WTC11 (cell line): ENCODE measurements at places on chromosomes 4 and X. TPM values are rescaled to one million over a fixed set of nuclear protein-coding genes. Genes with fewer than 3 reads are reported as not detected.

DNA sequence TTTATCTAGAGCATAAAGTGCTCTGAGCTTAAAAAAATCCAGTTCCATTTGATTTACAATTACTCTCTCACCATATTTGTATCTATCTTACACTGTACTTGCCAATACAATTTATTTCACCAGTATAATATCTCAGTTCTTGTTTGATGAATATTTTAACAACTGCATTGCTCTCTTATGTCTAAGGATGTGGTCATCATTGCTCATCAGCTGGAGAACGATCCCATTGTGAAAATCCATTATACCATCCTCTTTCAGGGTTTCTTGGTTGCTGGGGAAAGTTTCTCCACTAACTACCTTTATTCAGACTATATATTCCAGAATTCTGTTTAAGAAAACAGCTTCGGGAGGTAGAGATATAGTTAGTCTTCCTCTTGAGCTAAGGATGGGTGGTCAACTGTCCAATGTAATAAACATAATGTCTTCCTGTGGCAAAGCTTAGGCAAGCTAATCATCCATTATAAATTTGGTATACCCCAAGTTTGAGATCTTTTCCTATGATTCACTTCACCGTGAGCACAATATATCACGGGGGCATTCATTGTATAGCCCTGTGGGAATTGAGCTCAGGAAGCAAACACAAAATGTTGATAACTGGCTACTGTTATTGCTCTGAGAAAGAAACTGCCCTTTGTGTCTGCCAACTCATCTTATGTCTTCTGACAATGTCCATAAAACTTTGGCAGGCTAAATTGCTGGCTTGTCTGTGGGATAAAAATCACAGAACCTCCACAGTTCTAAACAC is 2361.9 kb downstream of the ARAP2 start:
- DNase-seq = no peak
- H3K4me3 ChIP-seq = no peak overlapping the region
- H3K4me1 ChIP-seq = peaks cover 10% of the 10 kb centered on the region
- H3K27ac ChIP-seq = no peak overlapping the region

Gene PAGE2
- total RNA-seq = not detected in 3 replicates

Gene CXCL8
- not detected in 3 replicates for total RNA-seq

GRCh38 chrX:73563738-73564068 is 706 bp downstream of the CHIC1 start:
- H3K36me3 ChIP-seq = no peaks in the 10 kb centered on the region
- H3K4me3 ChIP-seq = peak overlapping the region; percentile 98
- H3K27me3 ChIP-seq = no peaks in the 10 kb centered on the region
- peaks cover 15% of the 10 kb centered on the region for H3K4me1 ChIP-seq
- H3K27ac ChIP-seq = peak overlapping the region; percentile 82
- DNase-seq = no peak

- H3K27me3 ChIP-seq = no peaks in the 10 kb centered on the region; the same call in 1 of the 2 replicates
- H3K36me3 ChIP-seq = no peaks in the 10 kb centered on the region
- no peak for DNase-seq
- H3K4me3 ChIP-seq = no peak overlapping the region
- no peak overlapping the region for H3K27ac ChIP-seq
- H3K4me1 ChIP-seq = no peaks in the 10 kb centered on the region
Observed at GRCh38 chrX:100979881-100980607, 10.5 kb downstream of the ARL13A start.

Gene IL15
- 1.3 to 2.6 TPM (median 2.0 TPM) in 3 replicates for total RNA-seq

DNA sequence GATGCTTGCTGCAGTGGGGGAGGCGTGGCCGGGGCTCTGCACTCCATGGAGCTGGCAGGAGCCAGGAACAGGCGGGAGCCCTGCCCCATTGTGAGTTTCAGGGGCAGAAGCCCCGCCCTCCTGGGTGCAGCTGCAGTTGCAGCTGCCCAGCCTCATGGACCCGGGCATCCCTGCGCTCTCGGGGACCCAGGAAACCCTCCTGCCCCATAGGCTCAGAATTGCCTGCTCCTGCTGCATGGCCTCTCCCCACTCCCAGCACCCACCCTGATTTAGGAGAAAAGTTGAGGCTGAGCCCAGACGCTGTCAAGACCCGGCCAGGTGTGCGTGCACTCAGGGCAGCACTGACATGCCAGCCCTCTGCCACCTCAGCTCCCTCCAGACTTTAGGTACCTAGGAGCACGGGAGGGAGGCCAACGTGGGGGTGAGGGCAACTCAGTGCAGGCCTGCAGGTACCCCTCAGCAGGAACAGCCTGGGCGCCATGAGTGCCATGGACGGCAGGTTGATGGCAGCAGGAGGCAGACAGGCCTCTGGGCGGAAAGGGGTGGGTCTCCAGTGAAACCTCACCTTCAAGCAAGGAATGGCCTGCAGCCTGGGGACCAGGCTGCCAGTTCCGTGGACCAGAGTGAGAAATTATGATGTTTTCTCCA is 67.2 kb upstream of the MAGEB2 start:
- H3K36me3 ChIP-seq = no peaks in the 10 kb centered on the region
- no peak overlapping the region for H3K4me3 ChIP-seq
- no peak for DNase-seq
- H3K27me3 ChIP-seq = no peaks in the 10 kb centered on the region
- H3K4me1 ChIP-seq = peaks cover 17% of the 10 kb centered on the region

Gene P2RY4
- 0.11 to 0.16 TPM in 2 of 3 replicates, not detected in the other for total RNA-seq

DNA sequence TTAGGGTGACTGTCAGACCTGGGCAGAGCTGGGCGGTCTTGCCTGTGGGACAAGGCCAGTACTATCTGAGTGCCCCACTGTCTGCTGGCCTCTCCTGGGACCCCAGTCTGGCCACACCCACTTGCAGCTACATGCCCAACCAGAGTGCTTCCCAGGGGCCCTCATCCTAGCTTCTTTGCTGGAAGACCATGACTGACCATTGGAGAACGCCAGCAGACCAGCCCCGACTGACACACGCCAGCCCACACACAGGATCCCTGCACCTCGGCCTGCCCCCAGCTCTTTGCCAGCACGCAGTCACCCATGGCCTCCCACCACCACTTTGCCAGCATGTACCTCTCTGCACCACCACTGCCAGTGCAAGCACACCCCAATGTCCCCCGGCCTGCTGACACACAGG is 585.7 kb downstream of the ZNF674 start:
- no peaks in the 10 kb centered on the region; the same call in 1 of the 2 replicates for H3K4me1 ChIP-seq
- no peaks in the 10 kb centered on the region for H3K36me3 ChIP-seq
- no peaks in the 10 kb centered on the region for H3K27me3 ChIP-seq
- no peak overlapping the region for H3K4me3 ChIP-seq

Gene NAT8L
- total RNA-seq = 19.7 to 20.2 TPM (median 20.0 TPM) in 3 replicates

DNA sequence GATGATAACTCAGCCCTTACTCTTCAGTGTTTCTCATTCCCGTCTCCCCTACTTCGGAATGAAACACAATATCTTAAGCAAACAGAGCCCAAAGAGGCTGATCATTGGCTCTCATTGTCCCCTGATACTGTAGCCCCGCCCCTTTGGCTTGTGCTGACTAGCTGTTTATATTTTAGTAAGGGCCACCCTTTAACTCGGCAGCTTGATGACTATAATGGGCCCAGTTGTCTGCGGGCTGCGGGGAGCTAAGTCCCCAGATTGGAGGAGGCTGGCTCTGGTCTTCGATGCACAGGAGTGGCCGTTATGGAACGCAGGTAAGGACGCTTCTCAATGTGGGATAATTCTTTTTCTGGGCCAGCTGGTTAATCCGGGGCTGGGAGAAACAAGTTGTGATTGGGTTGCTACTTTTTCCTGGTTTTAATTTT is at the start of gene TRIM2:
Gene TRIM2 (plus strand): TSS at position 197 of the 425 bp plus-strand sequence. CDS start 88 bp downstream, at position 285.
- no peaks in the 10 kb centered on the region for H3K27me3 ChIP-seq
- H3K4me1 ChIP-seq = peaks cover 52% of the 10 kb centered on the region
- H3K36me3 ChIP-seq = peaks cover 9% of the 10 kb centered on the region
- DNase-seq = peak; percentile 74
- peak within 1 kb of the TSS; percentile 79 for H3K4me3 ChIP-seq

- peaks cover 42% of the 10 kb centered on the region for H3K4me1 ChIP-seq
- H3K27ac ChIP-seq = no peak overlapping the region
- H3K27me3 ChIP-seq = peaks cover 19% of the 10 kb centered on the region
- H3K4me3 ChIP-seq = peak overlapping the region; percentile 88
- DNase-seq = no peak
Observed at GRCh38 chr4:168630445-168631187, 133.8 kb downstream of the PALLD start.

DNA sequence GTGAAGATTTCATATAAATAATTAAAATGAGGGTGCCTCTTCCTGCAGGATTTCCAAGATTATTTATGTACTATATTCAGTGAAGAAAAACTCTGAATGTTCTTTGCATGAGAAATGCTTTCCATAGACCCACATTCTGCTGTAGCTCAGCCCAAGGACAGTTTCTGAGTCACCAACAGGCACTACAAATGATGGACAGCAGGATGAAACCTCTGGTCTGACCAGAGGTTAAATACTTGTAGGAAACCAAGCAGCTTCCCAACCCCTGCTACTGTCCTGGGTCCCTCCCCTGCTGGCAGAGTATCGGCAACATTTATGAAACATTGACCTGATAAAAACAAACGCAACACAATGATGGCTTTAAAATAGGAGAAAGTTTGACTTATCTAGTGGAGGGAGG is 73.1 kb downstream of the CXXC4 start:
- H3K36me3 ChIP-seq = no peaks in the 10 kb centered on the region
- H3K27me3 ChIP-seq = no peaks in the 10 kb centered on the region
- peaks cover 42% of the 10 kb centered on the region for H3K4me1 ChIP-seq

DNA sequence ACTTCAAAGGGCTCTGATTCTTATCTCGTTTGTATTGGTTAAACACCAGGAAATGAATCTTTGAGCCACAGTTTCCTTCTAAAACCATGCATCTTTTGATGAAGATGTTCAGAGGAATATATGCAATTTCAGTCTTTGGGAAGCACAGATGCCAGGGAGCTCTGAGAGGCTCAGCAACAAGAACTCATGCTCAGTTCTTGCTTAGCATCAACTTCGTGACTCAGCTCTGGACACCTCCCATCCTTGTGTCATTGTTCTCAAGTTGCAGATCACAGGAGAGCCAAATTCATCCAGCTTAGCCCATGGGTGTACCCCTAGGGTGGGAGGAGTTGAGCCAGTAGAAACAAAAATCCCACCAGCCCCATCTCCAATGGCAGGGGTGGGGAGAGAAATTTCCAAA is 219.6 kb upstream of the MAOA start:
- H3K36me3 ChIP-seq = peaks cover 15% of the 10 kb centered on the region
- H3K4me3 ChIP-seq = no peak overlapping the region
- H3K27ac ChIP-seq = no peak overlapping the region
- no peak for DNase-seq

Gene RP2
- total RNA-seq = 6.2 to 6.9 TPM (median 6.4 TPM) in 3 replicates

- no peak overlapping the region for H3K4me3 ChIP-seq
- no peak overlapping the region for H3K27ac ChIP-seq
- no peaks in the 10 kb centered on the region for H3K36me3 ChIP-seq
- no peaks in the 10 kb centered on the region; the same call in 1 of the 2 replicates for H3K27me3 ChIP-seq
- H3K4me1 ChIP-seq = peaks cover 6% of the 10 kb centered on the region; the same call in 1 of the 2 replicates
Observed at GRCh38 chrX:66002824-66003680, 36.8 kb downstream of the VSIG4 start.

- H3K27ac ChIP-seq = no peak overlapping the region
- H3K27me3 ChIP-seq = no peaks in the 10 kb centered on the region
- H3K4me1 ChIP-seq = peaks cover 11% of the 10 kb centered on the region
- DNase-seq = no peak
- no peak overlapping the region for H3K4me3 ChIP-seq
- no peaks in the 10 kb centered on the region for H3K36me3 ChIP-seq
Observed at GRCh38 chrX:50691820-50692219, 122.2 kb downstream of the SHROOM4 start.

DNA sequence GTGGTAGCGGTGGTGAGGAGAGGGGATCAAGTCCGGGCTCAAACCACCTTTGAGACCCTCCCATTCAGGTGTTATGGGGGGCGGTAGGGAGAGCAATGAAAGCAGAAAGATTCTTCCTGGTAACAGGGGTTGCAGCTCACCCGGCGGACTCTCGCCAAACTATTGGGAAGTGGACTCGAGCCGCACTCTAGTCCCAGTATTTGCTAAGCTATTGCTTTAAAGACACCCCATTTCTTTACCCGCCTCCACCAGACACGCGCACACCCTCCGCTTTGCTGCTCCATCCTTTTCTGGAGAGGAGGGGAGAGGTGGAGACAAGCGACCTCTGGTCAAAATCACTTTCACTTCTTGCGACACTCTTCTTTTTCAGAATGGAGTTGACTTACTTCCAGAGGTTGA is 625 bp upstream of the GABRA4 start:
- peak overlapping the region; percentile 81 for H3K4me3 ChIP-seq
- H3K27ac ChIP-seq = no peak overlapping the region
- DNase-seq = peak; percentile 11
- peaks cover 86% of the 10 kb centered on the region for H3K27me3 ChIP-seq

DNA sequence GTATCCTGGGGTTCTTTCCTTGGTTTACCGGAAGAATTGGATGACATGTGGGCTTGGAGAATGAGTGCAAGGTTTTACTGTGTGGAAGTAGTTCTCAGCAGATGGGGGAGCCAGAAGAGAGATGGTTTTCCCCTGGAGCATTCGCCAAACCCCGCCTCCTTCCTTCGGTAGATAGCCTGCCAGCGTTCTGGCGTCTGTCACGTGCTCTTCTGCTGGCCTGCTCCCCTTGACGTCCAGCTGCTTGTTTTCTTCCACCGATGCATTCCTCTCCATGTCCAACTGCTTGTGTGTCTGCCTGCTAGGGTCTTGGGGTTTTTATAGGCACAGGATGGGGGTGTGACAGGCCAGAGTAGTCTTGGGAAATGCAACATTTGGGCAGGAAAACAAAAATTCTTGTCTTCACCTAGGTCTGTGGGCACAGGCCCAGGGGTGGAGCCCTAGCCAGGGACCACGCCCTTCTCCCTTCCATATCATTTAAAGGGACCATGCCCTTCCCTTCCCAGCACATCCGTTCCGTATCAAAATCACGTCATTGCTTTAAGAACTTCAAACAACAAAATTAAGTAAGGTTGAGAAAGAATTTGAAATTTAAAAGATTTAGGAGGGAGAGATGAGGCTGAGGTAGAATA is 538.7 kb upstream of the SMIM31 start:
- H3K36me3 ChIP-seq = peaks cover 4% of the 10 kb centered on the region
- no peak overlapping the region for H3K4me3 ChIP-seq
- peaks cover 6% of the 10 kb centered on the region for H3K4me1 ChIP-seq
- no peaks in the 10 kb centered on the region for H3K27me3 ChIP-seq
- no peak overlapping the region for H3K27ac ChIP-seq
- DNase-seq = peak; percentile 14

Gene NSG1
- total RNA-seq = 20.3 to 24.2 TPM (median 22.3 TPM) in 3 replicates

Gene RADX
- total RNA-seq = 3.0 to 5.0 TPM (median 4.4 TPM) in 3 replicates

DNA sequence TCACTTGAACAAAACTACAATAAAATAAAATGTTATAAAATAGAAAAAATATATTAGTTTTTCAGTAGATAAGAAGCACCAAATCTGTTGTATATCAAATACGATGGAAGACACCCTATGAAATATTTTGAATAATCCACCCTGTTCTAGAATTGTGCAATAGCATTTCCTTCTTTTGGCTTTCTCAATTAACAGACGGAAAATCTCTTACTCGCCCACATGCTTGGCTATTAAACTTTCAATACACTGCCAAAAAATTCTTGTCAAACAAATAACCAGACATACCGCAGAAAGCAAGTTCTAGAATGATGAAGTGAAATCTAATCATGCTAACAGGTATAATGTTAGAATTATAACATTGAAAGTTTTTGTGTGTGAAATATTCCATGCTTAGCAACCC is 671.6 kb upstream of the SLIT2 start:
- H3K27ac ChIP-seq = no peak overlapping the region
- DNase-seq = no peak
- H3K36me3 ChIP-seq = no peaks in the 10 kb centered on the region

GRCh38 chrX:24232796-24233195 is 81.1 kb downstream of the SUPT20HL2 start:
- peaks cover 4% of the 10 kb centered on the region; the same call in 1 of the 2 replicates for H3K27me3 ChIP-seq
- no peaks in the 10 kb centered on the region for H3K36me3 ChIP-seq
- H3K4me1 ChIP-seq = no peaks in the 10 kb centered on the region
- no peak overlapping the region for H3K27ac ChIP-seq
- no peak overlapping the region for H3K4me3 ChIP-seq

- no peak overlapping the region for H3K27ac ChIP-seq
- no peak for DNase-seq
- peaks cover 13% of the 10 kb centered on the region for H3K36me3 ChIP-seq
- no peaks in the 10 kb centered on the region for H3K27me3 ChIP-seq
- no peak overlapping the region for H3K4me3 ChIP-seq
Observed at GRCh38 chrX:15786915-15787314, 3.4 kb upstream of the ZRSR2 start.
